ENCODE measurements at places on chromosomes 12 and 14. TPM values are rescaled to one million over a fixed set of nuclear protein-coding genes. Genes with fewer than 3 reads are reported as not detected.

The NPC2 gene
- 18.6 TPM for total RNA-seq

The GPR84 gene
- total RNA-seq: not detected

GRCh38 chr14:89493877-89494634 is 77.0 kb upstream of the FOXN3 start:
- no peak for DNase-seq

The TSPAN8 gene
- total RNA-seq: 0.67 TPM

Measured in K562 (cell line).